ENCODE measurements at places on chromosomes 12 and 14.

DNA sequence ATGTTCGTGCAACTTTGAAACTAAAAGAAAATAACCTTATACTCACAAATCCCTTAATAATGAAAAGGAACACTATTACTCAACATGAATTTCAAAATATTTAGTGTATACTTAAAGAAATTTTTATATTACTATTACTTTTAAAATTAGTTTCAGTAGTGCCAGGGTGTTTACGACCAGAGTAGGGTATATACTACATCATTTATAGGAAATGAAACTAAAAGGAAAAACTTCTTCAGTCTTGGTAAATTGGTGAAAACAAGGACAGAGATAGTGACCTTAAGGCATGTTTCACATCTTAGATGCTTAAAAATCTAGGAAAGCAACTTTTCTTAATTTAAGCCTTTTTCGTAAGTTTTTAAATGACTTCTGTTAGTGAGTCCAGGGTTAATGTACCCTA, 4.5 kb downstream of the USP15 start:
- no peak for DNase-seq

GRCh38 chr12:30806989-30807694, 52.4 kb upstream of the CAPRIN2 start:
- peak; percentile 57 for DNase-seq

GRCh38 chr12:108394196-108394595, 55.1 kb upstream of the CMKLR1 start:
- DNase-seq: no peak

- no peak for DNase-seq
Measured at GRCh38 chr12:44816446-44817017, 59.6 kb downstream of the NELL2 start.

GRCh38 chr12:42490261-42490842, 99.2 kb downstream of the PRICKLE1 start:
- no peak for DNase-seq

DNA sequence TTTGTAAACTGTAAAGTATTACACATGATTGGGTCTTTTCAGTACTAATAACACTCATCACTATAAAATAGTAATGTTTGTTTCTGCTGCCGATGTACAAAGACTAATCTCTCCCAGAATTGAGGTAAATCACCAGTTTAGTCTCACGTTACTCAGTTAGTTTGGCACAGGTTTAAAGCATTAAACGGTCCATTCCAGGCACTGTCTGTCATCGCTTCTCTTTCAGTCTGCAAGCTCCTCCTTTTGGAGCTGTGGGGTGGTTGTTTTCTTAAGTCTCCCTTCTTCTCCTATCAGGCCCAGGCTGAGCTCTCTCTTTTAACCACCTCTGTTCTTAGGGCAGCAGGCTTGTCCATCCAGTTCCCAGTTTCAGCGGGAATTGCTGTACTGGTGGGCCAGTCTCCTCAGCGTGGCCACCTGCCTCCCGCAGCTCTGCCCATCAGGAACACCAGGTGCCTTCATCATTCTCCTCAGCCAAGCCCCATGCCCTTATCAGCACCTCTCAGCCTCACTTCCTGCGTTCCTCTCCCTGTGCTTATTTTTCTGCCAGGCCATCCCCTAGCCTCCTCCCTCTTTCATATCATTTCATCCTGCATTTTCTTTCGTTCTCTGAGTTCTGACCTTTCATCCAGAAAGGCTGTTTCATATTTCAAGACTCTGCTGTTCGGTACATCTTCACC, 149.0 kb downstream of the TGFB3 start:
- DNase-seq: no peak

DNA sequence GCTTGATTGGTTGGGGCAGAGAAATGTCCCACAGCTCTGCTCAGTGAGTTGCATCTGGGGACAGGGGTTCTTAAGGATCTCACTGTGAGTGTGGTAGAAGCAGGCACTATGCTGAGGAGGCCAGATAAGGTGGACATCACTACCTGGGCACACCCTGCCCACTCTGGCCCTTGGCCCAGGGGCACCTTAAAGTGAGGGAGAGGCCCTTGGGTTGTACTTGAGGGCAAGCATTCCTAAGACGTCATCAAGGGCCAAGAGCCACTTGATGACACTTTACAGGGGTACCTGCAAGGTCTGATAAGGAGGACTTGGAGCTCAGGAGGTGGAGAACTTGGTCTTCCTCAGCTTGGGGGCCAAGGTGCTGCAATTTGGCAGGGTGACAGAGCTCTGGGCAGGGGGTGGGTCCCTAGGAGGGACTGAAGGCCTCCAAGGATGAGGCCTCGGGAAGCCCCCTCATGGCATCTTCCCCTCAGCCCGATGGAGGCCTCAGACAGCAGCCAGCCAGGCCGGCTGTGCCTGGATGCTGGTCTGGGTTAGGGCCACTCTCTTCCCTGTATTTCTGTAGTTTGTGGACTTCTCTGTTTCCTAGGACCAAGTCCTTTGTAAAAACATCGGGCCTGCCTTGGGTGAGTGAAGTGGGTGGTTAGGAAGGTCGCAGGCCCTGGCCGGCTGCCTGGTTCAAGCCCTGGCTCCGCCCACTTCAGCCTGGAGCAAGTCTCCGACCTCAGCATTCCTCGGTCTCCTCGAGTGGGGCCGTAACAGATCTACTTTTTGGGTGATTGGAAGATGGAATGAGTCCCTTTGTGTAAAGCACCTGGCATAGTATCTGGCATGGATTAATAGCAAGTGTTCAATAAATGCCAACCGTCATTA, 24.8 kb downstream of the GPR68 start:
- no peak for DNase-seq

DNA sequence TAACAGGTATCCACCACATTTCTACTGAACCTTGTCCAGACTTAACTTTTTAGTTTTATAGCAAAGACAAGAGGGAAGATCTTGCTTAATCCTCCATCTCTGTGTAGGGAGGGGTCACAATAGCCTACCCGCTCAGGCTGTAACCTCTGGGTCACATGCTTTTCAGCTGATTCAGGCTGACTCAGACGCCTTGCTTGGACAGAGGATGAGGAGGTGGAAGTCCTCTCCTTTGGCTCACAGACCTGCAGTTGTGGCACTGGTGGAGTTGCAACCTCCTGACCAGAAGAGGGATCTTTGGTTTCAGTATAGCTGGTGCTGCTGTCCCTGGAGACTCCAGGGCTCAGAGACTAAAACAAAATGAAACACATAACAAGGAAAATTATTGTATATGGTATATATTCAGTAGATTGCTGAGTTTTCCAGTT, 16.2 kb downstream of the ACIN1 start:
- DNase-seq: no peak

- DNase-seq: no peak
Measured at GRCh38 chr14:31388687-31389413, 31.5 kb downstream of the HEATR5A start.

- DNase-seq: no peak
Measured at GRCh38 chr14:93971635-93972027, 4.7 kb downstream of the ASB2 start.

DNA sequence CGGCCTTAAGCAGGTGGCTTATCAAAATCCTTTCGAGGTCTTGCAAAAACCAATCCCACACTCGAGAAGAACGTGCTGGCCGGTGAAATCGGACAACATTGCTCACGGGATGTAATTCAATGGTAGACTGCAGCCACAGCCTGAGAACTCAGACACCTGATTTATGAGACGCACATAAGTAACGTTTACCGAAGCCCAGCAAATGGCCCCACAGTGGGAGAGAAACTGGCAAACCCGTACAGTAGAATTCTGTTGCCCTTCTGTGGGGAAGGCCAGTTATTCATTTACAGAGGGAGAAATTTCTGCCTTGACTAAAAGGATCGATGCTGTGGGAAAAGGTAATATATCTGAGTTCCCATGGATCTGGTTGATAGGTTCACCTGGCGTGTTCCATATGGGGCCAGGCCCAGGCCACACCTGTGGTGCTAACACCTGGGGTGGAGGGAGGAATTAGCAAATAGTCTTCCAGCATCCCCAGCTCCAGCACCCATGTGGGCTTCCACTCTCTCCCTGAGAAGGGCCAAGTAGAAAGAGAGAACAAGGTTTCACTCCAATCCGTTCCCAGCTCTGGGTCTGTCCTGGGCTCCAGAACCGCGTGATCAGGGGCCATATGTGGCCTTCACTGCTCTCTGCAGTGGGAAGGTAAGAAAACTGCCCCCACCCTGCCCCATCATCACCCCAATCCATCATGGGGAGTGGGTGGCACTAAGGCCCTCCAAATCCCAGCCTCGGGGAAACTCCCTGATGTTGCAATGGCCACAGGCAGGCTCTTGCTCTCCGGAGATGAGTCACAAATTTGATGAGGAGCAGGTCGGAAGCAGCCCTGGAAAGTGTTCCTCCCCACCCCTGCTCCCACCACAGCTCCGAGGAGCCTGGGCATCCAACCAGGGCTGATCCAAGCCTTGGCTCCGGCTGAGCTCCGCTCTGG, 12.7 kb downstream of the BDKRB1 start:
- peak; percentile 10 for DNase-seq

DNA sequence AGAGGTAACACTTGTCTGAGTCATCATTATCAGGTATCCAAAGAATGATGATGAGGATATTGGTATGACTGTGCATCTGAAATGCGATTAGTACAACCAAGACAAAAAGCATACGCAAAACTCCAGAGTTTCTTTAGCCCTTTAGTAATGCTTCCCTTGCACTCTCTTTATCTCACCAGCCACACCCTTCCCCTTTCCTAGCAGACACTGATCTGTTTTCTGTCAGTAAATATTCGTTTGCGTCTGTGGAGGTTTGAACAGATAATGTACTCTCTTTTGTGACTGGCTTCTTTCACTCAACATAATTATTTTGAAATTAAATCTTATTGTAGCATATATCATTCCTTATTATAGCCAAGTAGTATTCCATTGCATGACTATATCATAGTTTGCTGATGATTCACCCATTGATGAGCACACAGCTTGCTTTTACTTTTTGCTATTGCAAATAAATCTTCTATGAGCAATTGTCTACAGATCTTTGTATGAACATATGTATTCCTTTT, 775.7 kb downstream of the SLC6A15 start:
- no peak for DNase-seq

DNA sequence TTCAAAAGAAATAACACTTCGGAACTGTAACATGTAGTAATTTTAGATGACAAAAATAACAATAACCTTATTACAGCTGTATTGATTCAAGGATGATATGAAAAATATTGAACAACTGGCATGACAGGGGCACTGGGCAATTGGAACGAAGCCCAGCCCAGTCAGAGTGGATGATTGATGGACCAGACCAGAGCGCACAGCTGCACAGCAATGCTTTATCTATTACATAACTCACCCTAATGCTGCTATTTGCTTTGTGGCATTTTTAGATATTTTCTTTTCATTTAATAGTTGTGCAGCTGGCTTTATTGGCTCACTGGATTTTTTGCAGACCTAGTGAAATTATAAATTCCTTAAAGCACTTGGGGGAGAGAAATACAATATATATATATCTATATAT, 26.9 kb upstream of the FERMT2 start:
- no peak for DNase-seq

DNA sequence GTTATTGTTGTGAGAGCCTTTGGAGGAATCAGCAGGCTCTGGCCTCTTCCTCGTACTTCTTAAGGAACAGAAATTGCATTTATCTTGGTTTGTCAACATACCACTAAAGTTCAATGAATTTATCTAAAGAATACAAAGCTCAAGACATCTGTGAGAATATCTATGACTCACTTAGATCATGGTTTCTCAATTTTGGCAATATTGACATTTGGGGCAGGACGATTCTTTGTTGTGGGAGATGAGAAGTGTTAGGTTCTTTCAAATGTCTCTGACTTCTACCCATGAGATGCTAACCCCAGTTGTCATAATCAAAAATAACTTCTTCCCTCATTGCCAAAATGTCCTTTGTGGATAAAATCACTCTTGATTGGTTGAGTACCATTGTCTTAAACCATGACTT, 1190.3 kb downstream of the GALC start:
- DNase-seq: no peak

- DNase-seq: no peak
Measured at GRCh38 chr12:104939089-104939488, 19.0 kb downstream of the SLC41A2 start.

DNA sequence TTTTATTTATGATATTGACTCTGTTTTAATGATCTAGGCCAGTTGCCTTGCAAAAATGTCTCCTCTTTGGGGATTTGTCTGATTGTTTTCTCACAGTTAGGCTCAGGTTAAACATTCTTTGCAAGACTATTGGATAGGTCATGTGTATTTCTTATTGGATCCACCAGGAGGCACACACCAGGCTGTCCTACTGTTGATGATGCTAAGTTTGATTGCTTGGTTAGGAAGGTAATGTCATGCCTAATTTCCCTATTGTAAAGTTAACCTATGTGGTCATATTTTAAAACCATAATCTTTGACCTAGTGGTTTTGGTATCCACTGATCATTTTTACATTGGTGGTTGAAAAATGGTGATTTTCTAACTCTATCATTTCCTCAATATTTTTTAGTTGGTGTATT, 137.1 kb downstream of the BRMS1L start:
- no peak for DNase-seq

DNA sequence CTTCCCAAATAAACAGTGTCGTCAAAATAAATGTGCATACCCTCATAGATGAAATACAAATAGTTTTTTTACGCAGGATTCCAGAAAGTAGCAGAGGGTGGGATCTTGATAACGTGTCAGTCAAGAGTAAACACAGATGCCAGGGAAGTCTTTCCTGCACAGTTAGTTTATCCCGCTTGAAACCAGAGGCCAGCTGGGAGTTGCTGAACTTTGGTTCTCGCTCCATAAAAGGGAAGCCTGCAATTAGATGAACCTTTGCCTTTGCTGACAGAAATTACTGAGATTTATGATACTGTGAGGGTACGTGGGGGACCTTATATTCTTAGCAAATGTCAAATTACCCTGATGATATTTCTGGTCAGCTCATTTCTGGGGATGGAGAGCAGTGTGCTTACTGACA, 18.9 kb downstream of the FAR2 start:
- no peak for DNase-seq

GRCh38 chr12:92356425-92356824, 210.8 kb upstream of the BTG1 start:
- no peak for DNase-seq

GRCh38 chr12:53267306-53267998, 647 bp upstream of the ESPL1 start:
- no peak for DNase-seq

All from SW 1271 (cell line).